ENCODE measurements at places on chromosomes 4 and X.

- DNase-seq: peak; percentile 49
These were observed 34.1 kb downstream of the HTRA3 start for GRCh38 chr4:8303485-8304281.

GRCh38 chr4:70591955-70592582, at the start of gene AMBN:
AMBN (plus strand) TSS chr4:70592256; CDS start chr4:70592359, 103 bp downstream.
- DNase-seq: no peak

DNA sequence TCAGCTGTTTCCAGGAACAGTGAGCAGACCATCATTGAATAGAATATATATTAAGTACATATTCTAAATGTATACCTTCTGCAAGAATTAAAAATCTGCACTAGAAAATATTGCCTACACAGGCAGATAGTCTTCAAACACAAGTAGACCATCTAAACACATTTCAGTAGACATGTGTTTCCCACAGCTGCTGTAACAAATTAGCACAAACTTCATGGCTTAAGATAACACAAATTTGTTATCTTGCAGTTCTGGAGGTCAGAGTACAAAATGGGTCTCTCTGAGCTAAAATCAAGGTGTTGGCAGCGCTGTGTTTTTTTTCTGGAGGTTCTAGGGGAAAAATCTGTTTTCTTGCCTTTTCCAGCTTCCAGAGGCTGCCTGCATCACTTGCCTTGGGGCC, 42.7 kb downstream of the SH3RF1 start:
- DNase-seq: no peak

DNA sequence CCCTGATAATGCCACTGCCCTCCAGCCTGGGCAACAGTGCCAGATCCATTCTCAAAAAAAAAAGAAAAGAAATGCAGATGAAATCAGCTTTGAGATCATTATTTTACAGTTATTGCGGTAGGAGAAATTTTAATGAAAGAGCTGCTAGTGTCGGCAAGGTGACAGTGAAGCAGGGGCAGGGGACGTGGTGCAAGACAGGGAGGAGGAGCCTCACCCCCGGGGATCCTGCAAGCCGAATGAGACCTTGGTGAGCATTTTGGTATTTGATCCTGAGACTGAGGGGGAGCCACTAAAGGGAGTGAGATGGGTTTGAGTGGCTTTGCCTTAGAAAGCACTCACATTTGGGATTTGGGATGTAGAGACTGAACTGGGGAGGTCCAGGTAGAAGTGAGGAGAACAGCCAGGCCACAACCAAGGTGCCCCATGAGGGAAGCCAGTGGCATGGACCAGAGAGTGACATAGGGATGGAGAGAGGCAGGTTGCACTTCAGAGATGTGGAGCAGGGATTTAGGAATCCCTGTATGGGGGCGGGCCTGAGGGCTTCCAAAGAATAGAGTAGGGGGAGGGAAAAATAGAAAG, 23.6 kb downstream of the RBM10 start:
- DNase-seq: peak; percentile 51

Measured in spleen (tissue), 13 donors.